NCI-H1417 (cell line): ENCODE measurements at places on chromosomes 7 and 10.
A peak's percentile ranks its signal among the peaks of the same experiment; 100 is the strongest.

GRCh38 chr10:95663496-95663895 is 7.0 kb upstream of the ALDH18A1 start:
- DNase-seq: no peak

GRCh38 chr7:137986252-137987017 is 15.5 kb downstream of the CREB3L2 start:
- peak; percentile 61 for DNase-seq

- no peak for DNase-seq
Measured at GRCh38 chr7:127705461-127705959, 53.5 kb downstream of the SND1 start.

GRCh38 chr7:110050785-110051184 is 1040.1 kb upstream of the LRRN3 start:
- no peak for DNase-seq

GRCh38 chr10:76040107-76040829 is 608.8 kb downstream of the LRMDA start:
- no peak for DNase-seq

DNA sequence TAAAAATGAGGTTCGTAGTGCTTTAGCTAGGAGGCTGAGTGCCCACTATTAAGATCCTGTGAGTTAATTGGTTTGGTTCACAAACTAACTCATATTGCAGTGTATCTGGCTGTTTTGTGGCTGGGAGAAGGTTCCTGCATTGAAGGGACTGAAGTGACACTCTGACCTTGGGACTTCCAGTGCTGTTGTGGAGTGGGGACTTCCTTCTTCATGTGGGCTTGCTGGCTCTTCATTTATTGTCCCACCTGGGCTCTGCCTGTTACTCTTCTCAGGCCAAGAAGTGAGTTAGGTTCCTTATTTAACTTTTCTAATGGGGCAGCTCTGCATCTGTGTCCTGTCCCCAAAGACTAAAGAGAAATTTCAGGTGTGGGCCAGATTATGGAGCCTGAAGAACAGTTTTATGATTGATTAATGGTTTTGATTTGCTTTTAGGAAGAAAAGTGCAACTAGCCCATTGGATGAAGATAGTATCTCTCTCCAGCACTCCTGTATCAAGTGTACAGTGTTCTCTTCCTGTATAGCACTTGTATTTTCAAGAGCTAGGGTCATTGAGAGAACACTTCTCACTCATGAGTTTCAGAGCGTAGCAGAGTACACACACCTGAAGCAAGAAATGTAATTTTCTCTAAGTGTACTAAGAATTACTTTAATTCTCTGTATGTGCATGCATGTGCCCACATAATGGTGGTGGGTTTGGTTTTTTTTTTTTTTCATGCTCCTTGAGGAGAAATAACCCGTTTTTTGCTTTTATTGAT is 54.8 kb downstream of the AUTS2 start:
- DNase-seq: no peak

GRCh38 chr7:40315277-40315676 is 180.5 kb downstream of the SUGCT start:
- no peak for DNase-seq

GRCh38 chr10:129366450-129366849 is 100.6 kb upstream of the MGMT start:
- DNase-seq: no peak

DNA sequence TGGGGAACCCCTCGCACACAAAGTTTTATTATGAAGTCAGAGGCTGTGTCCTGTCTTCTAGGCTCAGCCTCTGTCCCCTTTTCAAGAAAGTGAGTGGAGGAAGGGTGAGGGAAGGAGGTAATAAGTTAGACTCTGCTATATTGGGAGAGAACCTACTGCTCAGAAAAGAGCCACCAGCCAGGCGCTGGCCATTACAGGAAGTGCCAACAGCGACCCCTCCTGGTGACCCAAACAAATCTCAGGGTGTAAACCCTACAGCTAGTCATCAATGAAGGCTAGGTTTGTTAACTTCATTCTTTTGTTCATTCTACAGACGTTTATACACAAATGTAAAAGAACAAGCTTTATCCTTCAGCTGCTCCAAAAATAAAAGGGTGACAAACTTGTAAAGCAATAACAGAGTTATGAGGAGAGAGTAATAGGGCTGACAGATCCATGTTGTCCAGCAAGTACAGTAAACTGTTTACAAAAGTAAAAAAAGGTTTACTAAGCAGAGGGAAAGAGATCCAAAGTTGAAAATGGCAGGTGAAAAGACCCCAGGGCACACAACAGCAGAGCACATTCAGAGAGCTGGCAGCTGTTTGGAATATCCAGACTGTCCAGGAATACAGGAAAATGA is 82.7 kb downstream of the FAM204A start:
- no peak for DNase-seq

GRCh38 chr7:21243265-21243664 is 184.6 kb upstream of the SP4 start:
- no peak for DNase-seq

- DNase-seq: no peak
Measured at GRCh38 chr7:102912742-102913141, at the start of gene LRRC17. Gene LRRC17 (plus strand): TSS chr7:102913000. CDS start chr7:102933914, 20,914 bp downstream.

DNA sequence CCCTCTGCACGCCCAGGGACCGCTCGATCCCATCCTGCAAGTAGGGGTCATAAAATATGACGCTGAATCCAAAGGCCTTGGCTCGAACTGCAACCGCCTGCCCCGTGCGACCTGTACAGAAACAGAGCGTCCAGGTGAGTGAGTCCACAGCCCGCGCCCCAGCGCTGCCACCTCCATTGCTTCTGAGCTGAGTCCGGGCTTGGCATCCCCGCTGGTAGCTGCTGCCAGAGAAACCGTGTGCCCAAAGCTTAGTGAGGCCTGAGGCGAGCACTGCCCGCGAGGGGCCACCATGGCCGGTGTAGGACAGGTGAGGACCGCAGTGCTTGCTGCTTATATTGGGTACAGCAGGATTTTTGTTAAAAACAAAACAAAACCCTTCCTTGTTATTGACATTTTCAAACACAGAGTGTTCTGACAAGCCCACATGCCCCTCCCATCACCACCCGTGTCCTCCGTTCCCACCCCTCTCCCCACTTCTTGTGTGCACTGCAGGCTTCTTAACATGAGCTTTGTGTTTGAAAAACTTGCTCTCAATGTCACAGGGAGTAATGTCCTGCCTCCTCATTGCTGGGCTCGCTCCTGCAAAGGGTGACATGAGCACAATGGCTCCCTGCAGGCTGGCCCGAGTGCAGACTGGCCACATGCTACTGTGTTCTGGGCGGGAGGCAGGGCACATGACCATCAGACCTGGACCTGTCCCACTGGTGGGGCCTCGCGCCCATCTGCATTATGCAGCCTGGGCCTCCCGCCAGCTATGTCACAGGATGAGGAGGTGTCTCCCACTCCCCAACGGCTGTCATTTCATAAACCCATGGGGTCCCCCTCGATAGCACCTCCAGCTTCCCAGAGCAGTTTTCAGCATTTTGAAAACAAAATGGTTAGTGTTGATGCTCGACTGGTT is 52.9 kb downstream of the ZRANB1 start:
- DNase-seq: no peak

GRCh38 chr7:30645661-30646060 is 36.6 kb downstream of the CRHR2 start:
- DNase-seq: no peak

- DNase-seq: no peak
Measured at GRCh38 chr10:123143162-123143824, 4.6 kb upstream of the HMX2 start.

GRCh38 chr10:97577701-97578100 is 5.1 kb downstream of the ANKRD2 start:
- no peak for DNase-seq

DNA sequence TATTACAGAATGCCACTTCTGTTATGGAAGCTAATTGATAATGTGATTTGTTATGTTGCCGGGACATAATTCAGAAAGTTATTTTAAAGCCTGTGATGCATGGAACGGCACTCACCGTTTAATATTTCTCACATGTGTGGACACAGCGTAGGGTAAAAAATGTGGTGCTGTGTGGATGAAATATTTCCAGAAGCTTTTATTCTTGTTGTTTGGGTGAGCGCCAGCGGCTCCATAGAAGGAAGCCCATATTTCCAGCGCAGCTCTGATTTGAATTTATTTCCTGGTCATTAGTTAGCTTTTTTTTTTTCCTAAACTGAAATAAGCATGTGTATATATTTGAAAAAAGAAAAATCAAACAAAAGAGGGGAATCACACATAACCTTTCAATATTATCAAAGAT is 20.2 kb upstream of the NKX6-2 start:
- no peak for DNase-seq

GRCh38 chr10:20596911-20597310 is 300.2 kb downstream of the NEBL start:
- DNase-seq: no peak

DNA sequence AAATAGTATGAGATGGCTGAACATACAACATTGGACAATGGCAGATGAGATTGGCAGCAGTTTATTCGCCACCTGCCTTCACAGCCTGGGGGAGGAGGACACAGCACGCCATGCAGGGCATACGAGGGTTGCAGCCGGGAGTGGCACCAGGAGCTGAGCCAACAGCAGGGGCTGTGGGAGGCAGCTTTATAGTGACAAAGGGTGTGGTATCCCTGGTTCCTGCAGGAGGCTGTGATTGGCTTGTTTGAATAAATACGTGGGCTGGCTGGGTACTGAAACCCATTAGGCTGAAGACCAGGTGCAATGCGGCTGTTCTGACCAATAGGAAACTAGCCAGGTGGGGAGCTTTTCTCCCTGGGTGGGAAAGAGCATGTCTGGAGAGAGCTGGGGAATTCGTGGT is 68.9 kb upstream of the LEP start:
- DNase-seq: peak; percentile 72

DNA sequence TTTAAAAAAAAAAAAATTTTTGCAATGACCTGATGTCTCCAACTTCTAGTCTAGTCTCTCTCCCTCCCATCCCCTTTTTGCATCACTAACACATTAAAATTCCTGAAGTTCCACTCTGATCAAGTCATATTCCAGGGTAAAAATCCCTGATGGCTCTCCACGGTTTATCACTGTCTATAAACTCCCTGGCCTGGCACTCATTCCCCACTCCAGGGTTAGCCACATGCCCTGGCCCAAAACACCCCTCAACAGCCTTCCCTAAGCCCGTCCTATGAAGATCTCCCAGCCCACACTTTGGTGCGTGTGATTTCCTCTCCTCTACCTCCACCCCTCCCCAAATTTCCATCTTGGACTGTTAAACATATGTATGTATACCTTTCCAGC is 125.4 kb downstream of the JAZF1 start:
- DNase-seq: no peak

DNA sequence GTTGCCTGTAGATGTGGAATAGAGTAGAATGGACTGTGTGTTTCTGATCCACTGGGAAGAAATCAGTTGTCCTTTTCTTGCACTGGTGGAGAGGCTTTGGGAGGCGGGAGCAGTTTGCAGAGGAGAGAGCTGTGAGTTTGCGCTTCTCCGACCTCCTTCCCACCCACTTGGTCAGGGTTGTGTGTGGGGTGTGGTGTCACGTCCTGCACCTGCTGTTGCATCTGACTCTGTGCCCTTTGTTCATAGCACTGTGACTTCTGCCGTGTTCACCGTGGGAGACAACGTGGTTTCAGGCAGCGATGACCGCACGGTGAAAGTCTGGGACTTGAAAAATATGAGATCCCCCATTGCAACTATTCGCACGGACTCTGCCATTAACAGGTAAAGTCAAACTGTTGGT is 67.8 kb downstream of the WDR37 start:
- no peak for DNase-seq

DNA sequence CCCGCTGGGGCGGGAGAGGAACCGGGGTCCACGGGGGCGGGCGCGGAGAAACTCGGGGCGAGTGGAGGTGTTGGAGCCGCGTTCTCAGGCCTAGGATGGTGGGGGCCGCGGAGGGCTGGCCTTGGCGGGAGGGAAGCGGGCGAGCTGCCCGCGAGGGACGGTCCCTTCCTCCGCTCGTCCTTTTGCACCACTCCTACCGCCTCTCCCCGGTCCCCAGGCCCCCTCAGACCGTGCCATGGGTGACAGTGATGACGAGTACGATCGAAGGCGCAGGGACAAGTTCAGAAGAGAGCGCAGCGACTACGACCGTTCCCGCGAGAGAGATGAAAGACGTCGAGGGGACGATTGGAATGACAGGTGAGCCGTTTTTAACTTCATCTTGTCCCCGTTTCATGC is 451 bp downstream of the SRRT start:
- no peak for DNase-seq

DNA sequence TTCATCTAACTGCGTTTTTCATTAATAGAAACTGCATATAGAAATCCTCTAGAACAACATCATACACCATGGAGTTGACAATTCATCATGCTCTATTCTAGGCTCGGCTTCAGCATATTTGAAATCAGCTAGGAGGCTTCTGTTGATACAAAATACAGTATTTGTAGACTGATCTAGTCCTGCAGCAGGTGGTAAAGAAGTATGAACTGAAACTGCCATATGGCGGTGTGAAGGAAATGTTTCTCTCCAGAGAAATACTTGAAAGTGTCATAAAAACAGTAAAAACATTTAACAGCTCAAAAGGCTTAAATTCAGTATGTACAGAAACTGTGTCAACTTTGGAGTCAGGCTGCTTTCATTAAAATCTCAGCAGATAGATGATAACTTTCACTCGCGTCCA is 32.0 kb upstream of the MYO3A start:
- no peak for DNase-seq

GRCh38 chr10:21304198-21304597 is 221.3 kb downstream of the SKIDA1 start:
- no peak for DNase-seq

DNA sequence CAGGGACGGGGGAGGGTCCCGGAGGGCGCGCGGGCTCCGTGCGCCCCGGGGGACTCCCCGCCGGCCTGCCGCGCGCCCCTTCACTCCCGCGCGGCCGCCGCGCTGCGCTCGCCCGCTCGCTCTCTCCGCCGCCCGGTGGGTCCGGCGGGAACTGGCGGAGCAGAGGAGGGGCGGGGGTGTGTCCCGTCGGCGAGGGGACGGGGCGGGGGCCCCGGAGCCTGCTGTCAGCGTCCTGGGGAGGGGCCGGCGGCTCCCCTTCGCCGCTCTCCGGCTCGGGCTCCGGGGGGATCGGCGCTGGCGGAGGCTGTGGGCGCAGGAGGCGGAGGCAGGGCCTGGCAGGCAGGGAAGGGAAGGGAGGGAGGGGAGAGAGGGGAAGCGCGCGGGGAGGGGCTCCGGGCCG is at the start of gene SH3PXD2A:
SH3PXD2A (minus strand) TSS at position 153 of the 400 bp plus-strand sequence. CDS start 310 bp downstream, outside the sequence.
- no peak for DNase-seq

DNA sequence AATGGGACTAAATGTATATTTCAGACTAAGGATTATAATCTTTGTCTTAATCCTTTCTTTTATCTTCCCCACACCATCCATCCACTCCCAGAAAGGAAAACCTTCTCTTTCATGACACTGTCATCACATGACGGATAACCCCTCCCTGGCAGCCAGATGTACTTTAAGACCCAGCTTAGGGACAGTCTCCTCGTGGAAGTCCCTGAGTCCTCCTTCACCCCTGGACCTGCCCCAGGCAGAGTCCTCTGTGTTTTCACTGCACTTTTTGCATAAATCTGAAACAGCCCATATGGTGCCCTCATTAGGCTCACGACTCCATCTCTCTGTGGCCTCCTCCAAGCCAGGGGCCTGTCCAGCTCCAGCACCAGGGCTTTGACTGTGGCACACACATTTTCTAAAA is 16.0 kb downstream of the NRAP start:
- no peak for DNase-seq
